ENCODE measurements at places on chromosomes 7 and 10. TPM values are rescaled to one million over a fixed set of nuclear protein-coding genes. Genes with fewer than 3 reads are reported as not detected.

DNA sequence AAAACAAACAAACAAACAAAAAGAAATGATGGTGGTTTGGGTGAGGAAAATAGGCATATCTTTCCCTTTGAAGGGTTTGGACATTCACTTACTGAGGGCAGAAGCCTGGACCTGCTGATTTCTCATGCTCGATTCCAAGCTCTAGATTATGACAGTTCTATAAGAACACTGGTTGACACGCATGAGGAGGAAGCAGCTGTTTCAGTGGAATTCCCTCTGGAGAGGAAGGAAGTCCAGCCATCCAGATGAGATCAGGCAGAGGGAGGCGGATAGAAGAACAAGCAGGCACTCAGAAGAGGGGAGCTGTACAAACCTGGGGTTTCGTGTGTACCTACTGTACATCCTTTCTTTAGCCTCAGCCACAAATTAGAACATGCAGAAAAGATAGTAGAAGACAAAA is 691.9 kb downstream of the INHBA start:
- DNase-seq: no peak
- H3K36me3 ChIP-seq: no peaks in the 10 kb centered on the region
- H3K27me3 ChIP-seq: no peaks in the 10 kb centered on the region
- no peaks in the 10 kb centered on the region for H3K4me1 ChIP-seq
- no peak overlapping the region for H3K27ac ChIP-seq
- H3K4me3 ChIP-seq: no peak overlapping the region

Gene CYP26C1
- not detected for total RNA-seq

Gene CPED1
- not detected for total RNA-seq

DNA sequence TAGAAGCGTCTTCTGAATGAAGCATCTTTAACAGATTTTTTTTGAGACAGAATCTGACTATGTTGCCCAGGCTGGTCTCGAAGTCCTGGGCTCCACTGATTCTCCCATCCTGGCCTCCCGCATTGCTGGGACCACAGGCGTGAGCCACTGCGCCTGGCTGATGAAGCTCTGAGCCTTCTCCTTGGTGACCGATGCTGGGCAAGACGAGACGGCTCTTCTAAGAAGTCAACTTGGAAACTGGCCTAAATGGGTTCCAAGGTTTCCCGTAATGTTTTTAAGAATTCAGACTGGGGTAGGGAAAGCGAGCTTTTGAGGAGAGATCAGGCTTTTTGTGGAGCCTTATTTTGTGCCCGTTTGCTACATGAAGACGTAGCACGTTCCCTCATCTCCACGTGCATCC is 224.5 kb downstream of the ZMYND11 start:
- no peaks in the 10 kb centered on the region for H3K27me3 ChIP-seq
- H3K36me3 ChIP-seq: no peaks in the 10 kb centered on the region
- DNase-seq: no peak
- H3K27ac ChIP-seq: no peak overlapping the region
- no peaks in the 10 kb centered on the region for H3K4me1 ChIP-seq

- H3K36me3 ChIP-seq: no peaks in the 10 kb centered on the region
- no peak overlapping the region for H3K27ac ChIP-seq
- no peak overlapping the region for H3K4me3 ChIP-seq
- no peaks in the 10 kb centered on the region for H3K27me3 ChIP-seq
- H3K4me1 ChIP-seq: no peaks in the 10 kb centered on the region
Observed at GRCh38 chr10:89600041-89600440, 45.0 kb downstream of the PANK1 start.

DNA sequence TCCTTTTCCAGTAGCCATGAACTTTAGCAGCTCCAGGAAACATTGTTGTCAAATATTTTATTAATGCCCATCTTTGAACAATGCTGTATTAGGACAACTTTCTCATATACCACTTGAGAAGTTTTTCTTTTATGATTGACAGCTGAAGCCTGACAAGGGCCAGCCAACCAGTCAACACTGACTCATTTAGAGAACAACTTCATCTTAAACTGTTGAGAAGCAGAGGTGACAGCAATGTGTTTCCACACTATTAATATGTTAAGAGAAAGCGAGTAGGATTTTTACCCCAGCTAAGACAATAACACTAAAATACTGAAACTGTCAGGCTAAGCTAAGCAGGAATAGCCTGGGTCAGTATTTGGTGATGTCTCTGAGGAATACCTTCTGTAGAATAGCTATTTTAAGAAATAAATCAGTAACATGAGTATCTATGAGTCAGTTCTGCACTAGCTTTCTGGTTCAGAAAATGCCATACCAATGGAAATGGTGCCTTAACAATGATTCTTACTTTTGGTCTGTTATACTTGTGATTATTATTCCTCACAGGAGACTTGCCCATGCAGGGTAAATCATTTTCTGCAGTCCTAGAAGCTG is 168.8 kb upstream of the POT1 start:
- DNase-seq: no peak
- no peak overlapping the region for H3K4me3 ChIP-seq
- no peaks in the 10 kb centered on the region for H3K27me3 ChIP-seq
- no peaks in the 10 kb centered on the region for H3K4me1 ChIP-seq

Gene RTKN2
- 5.4 TPM for total RNA-seq

Gene ITPRID1
- not detected for total RNA-seq

GRCh38 chr7:137954614-137955013 is 47.3 kb downstream of the CREB3L2 start:
- H3K27ac ChIP-seq: no peak overlapping the region
- H3K4me1 ChIP-seq: peaks cover 8% of the 10 kb centered on the region
- no peaks in the 10 kb centered on the region for H3K27me3 ChIP-seq
- H3K4me3 ChIP-seq: no peak overlapping the region
- DNase-seq: no peak

GRCh38 chr7:30757342-30757692 is 5.4 kb downstream of the INMT start:
- peaks cover 7% of the 10 kb centered on the region for H3K27me3 ChIP-seq
- H3K4me1 ChIP-seq: no peaks in the 10 kb centered on the region
- no peaks in the 10 kb centered on the region for H3K36me3 ChIP-seq
- H3K4me3 ChIP-seq: no peak overlapping the region
- DNase-seq: no peak

Gene KLF14
- total RNA-seq: not detected

Gene SUN3
- total RNA-seq: not detected

Gene C10orf71
- not detected for total RNA-seq

DNA sequence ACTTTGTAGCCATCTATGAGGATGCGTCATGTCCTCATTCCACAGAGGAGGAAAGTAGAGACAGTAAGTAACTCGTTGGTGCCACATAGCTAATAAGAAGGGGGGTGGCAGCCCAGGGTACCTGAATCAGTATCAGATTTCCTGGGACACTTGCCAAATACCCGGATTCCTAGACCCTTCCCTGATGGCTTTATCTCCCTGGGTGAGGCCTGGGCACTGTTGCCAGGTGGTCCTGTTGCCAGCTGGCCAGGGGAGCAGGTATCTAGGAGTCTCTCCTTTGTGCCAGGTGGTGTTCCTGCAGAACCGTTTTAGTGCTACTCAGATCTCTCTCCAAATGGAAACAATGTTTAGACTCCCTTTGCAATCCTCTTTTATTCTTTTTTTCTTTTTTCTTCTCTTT is 12.7 kb downstream of the SLC29A3 start:
- no peak overlapping the region for H3K4me3 ChIP-seq
- no peak overlapping the region for H3K27ac ChIP-seq
- H3K4me1 ChIP-seq: no peaks in the 10 kb centered on the region
- peaks cover 3% of the 10 kb centered on the region for H3K36me3 ChIP-seq
